Kidney (tissue), 22 donors: ENCODE measurements at places on chromosomes 5 and 9. TPM values are rescaled to one million over a fixed set of nuclear protein-coding genes. Genes with fewer than 3 reads are reported as not detected.

Gene TXN
- 145 TPM for total RNA-seq

Gene PCDHGB6
- total RNA-seq: 7.5 TPM

Gene SPATA9
- total RNA-seq: 1.0 TPM

Gene CHSY3
- 3.0 TPM for total RNA-seq

Gene CNTRL
- total RNA-seq: 17.7 TPM

Gene NAA35
- total RNA-seq: 25.3 TPM

Gene SPINK6
- not detected for total RNA-seq

Gene SEMA6A
- total RNA-seq: 51.6 TPM

Gene OR13C9
- total RNA-seq: not detected

Gene PTCH1
- total RNA-seq: 37.2 TPM

Gene CCDC152
- 1.1 TPM for total RNA-seq

Gene ZNF658
- 7.1 TPM for total RNA-seq

Gene PCDHB8
- total RNA-seq: 3.7 TPM

Gene IFNA13
- total RNA-seq: not detected

Gene MSMP
- 0.47 TPM for total RNA-seq
